ENCODE measurements at places on chromosomes 13 and 19.

- peak; percentile 25 for DNase-seq
Observed at GRCh38 chr13:44967704-44968433, 21.4 kb downstream of the NUFIP1 start.

- no peak for DNase-seq
Observed at GRCh38 chr19:16208847-16209665, 11.3 kb downstream of the AP1M1 start.

- DNase-seq: peak; percentile 13
Observed at GRCh38 chr13:21583478-21583877, 20.5 kb downstream of the MICU2 start.

DNA sequence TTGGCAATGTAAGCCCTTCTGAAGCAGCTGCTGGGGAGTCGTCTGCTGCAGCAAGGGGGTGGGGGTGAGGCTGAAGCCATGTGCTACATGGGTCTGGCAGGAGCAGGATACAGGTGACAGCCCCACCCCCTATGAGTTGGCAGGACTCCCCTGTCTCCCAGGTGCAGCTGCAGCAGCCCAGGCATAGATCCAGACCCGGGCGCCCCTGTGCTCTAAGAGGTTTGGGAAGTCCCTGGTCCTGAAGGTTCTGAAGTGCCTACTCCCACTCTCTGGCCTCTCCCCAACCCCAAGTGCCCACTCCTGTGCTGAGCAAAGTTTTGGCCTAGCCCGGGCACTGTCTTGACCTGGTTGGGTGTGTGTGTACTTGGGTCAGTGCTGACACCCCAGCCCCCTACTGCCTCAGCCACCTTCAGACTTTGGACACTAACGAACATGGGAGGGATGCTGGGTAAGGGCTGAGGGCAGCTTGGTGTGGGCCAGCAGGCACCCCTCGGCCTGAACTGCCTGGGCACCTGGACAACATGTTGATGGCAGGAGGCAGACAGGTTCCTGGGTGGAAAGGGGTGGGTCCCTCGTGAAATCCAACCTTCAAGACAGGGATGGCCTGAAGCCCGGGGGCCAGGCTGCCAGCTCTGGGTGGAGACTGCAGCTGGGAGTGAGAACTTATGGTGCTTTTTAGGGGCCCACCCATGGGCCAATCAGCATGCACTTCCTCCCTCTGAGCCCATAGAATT is 54.1 kb upstream of the SLITRK6 start:
- DNase-seq: peak; percentile 2

DNA sequence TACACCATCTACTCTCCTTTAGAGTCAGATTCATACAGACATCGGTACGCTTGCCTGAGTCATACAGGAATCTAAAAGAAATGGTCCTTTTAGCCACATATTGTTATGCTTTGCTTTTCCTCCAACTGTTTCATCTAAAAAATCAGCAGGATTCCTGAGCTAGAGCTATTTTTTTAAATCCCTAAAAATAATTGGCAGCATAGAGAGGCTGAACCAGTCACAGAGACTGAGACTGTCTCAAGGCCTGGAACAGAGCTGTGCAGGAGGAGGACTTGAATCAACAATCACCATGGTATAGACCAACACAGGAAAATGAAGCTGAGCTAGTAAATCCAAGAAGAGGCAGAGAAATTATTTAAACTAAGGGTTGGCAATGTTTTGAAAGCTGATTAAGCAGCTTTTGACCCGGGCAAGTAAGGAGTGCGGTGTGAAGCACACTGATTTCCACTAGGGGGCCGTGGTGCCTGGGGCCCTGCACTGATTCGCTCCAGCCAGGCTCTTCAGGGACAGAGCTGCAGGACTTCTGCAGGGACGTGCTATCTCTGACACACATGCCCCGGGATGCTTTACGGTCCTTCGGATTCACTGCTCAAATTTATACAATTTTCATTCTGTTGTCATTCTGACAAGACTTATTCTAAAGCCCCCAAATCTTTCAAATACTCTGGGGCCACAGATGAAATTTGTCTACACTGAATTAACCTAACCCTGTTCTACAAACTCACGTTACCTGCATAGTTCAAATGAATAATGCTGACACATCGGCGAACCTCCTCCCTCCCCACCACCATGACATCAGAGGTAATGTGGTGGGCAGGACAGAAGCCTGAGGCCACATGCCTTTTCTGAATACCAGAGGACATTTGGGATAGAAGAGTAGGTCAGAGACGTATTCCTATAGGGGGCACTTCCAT is 87.6 kb upstream of the SLC15A1 start:
- DNase-seq: peak; percentile 89

GRCh38 chr19:5803752-5804515 is 933 bp upstream of the NRTN start:
- DNase-seq: peak; percentile 97

DNA sequence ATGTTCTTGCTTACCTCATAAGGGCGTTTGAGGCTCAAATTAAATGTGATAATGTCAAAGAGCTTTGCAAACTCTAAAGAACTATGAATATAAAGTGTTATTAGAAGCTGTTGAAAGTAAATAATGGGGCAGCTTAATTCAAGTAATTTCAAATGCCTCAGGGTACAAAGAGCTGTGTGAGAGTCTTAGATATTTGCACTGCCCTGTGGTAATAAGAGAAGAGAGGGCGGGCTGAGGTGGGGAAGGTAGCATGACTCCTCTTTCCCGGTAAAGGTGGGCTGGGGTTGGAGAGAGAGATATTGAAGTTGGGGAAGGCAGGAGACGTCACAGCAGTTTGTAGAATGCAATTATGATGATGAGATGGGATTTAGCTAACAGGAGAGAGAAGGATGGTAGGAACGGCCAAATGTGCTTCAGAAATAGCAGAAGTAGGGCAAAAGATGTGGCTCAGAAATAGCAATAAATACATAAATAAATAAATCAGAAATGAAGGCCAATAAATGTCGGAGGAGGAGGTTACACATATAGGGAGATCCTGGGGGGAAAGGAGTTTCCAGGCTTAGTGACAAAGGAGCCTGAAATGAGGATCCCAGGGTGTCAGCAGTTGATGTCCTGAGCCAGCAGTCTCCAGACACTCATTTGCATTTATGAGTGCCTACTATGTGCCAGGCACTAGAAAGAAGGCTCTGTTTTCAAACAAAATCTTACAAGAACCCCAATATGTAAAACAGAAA is 35.7 kb upstream of the RCBTB2 start:
- no peak for DNase-seq

DNA sequence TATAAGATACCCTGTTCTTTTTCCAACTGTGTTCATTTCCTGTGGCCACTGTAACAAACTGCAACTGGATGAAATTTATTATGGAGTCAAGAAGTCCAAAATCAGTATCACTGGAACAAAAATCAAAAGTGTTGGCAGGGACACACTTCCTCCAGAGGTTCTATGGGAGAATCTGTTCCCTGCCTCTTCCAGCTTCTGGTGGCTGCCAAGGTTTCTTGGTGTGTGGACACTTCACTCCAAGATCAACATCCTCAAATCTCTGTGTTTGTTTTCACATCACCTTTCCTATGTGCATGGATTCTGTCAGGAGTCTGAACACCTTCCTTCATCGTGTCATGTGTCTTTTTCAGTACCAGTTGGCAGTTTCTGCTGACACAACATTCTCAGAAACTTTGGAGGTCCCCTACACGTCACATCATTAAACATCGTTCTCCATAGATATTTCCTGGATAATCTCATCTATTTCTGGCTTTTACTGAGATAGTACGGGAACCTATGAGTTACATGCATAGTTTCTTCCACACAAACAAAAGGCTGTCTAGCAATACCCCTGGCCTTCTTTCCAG is 15.2 kb upstream of the EFNB2 start:
- DNase-seq: no peak

Data from AG20443 (cell line).